ENCODE measurements at places on chromosomes 16 and 17.

- no peak for DNase-seq
These were observed 13.8 kb upstream of the DLX4 start for GRCh38 chr17:49955157-49955556.

GRCh38 chr16:55817236-55817912 lies 15.5 kb downstream of the CES1 start:
- no peak for DNase-seq

GRCh38 chr17:8421571-8421970 lies 14.1 kb upstream of the NDEL1 start:
- DNase-seq: no peak

- DNase-seq: no peak
These were observed 8.0 kb upstream of the GNA13 start for GRCh38 chr17:65064452-65065019.

- DNase-seq: no peak
These were observed 3.7 kb upstream of the DNASE1 start for GRCh38 chr16:3650631-3651265.

GRCh38 chr17:81279278-81280275 lies 15.5 kb downstream of the SLC38A10 start:
- DNase-seq: no peak

- no peak for DNase-seq
These were observed 20.1 kb downstream of the HBQ1 start for GRCh38 chr16:200388-200787.

GRCh38 chr16:88869673-88869980 lies 3.2 kb upstream of the PABPN1L start:
- no peak for DNase-seq

DNA sequence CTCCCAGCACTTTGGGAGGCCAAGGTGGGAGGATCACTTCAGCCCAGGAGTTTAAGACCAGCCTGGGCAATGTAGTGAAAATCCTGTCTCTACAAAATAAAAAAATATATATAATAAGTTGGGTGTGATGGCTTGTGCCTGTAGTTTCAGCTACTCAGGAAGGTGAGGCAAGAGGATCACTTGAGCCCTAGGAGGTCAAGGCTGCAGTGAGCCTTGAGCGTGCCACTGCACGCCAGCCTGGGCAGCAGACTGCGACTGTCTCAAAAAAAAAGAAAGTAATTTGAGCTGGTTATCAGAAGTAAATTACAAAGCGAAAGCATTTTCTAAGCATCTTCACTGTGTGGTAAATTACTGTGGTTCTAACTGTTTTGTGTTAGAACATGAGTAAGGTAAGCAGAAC lies 66.2 kb downstream of the NQO1 start:
- DNase-seq: no peak

GRCh38 chr17:80732268-80732667 lies 187.6 kb downstream of the RPTOR start:
- no peak for DNase-seq

GRCh38 chr16:2244301-2244700 lies 7.1 kb downstream of the ECI1 start:
- no peak for DNase-seq

DNA sequence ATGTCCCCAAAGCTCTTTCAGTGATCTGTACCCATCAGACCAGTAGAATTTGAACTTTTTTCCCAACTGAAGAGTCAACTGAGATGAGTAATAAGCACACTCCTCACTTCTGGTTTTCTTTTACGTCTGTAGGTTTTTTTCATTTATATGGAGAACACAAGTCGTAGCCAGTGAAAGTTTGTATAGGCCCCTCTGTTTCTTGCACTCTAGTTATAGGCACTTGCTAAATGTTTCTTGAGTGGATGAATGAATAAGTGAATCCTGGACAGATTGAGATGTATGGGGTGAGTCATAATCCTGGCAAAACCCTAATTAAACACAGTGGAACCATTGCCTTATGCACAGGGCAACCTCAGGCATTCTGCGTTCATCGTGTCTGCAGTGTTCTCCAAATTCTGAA lies 193.7 kb upstream of the TBX2 start:
- DNase-seq: no peak

GRCh38 chr17:43014649-43015542 lies 7.3 kb downstream of the VAT1 start:
- DNase-seq: no peak

DNA sequence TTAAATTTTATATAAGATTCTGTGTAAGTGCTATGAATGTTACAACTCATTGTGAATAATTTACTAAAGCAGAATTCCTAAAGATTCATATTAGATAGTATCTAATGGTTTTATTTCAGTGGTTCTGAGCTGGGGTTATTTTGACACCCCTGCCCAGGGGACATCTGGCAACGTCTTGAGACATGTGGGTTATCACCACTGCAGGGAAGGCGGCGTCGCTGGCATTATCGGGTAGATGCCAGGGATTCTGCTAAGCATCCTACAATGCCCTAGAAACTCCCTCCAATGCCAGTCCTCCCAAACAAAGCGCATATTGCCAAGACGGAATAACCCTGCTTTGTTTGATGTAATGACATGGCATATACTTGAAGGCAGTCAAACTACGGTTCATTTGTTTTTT lies 372.3 kb upstream of the ZFHX3 start:
- no peak for DNase-seq

GRCh38 chr17:20200016-20200795 lies 191.0 kb downstream of the SPECC1 start:
- no peak for DNase-seq

DNA sequence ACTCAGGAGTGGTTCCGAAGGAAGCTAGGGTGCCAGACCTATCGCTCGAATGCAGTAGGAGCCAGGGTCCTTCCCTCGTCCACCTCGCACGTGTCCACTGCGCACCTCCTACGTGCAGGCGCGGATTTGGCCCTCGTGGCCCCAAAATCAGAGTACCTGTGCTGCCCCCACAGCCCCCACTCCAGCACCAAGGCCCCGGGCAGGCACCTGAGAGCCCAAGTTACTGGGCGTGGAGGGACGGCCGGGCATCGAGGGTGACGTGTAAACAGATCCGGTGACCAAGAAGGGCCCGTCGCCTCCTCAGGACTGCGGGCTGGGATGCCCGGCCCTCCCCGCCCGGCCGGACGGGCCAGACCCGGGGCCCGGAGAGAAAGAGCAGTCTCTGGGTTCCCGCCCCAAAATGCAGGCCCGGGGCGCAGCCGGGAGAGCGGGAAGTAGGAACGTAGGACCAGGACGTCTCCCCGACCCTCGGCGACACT lies 492 bp downstream of the SLC25A39 start:
- DNase-seq: no peak

GRCh38 chr17:72163474-72163873 lies 42.7 kb downstream of the SOX9 start:
- DNase-seq: no peak

- DNase-seq: no peak
These were observed 57.0 kb downstream of the BAIAP2 start for GRCh38 chr17:81091774-81092517.

GRCh38 chr16:26952411-26952810 lies 114.3 kb upstream of the C16orf82 start:
- no peak for DNase-seq

GRCh38 chr16:75011634-75012307 lies 12.9 kb downstream of the ZNRF1 start:
- DNase-seq: peak; percentile 69

DNA sequence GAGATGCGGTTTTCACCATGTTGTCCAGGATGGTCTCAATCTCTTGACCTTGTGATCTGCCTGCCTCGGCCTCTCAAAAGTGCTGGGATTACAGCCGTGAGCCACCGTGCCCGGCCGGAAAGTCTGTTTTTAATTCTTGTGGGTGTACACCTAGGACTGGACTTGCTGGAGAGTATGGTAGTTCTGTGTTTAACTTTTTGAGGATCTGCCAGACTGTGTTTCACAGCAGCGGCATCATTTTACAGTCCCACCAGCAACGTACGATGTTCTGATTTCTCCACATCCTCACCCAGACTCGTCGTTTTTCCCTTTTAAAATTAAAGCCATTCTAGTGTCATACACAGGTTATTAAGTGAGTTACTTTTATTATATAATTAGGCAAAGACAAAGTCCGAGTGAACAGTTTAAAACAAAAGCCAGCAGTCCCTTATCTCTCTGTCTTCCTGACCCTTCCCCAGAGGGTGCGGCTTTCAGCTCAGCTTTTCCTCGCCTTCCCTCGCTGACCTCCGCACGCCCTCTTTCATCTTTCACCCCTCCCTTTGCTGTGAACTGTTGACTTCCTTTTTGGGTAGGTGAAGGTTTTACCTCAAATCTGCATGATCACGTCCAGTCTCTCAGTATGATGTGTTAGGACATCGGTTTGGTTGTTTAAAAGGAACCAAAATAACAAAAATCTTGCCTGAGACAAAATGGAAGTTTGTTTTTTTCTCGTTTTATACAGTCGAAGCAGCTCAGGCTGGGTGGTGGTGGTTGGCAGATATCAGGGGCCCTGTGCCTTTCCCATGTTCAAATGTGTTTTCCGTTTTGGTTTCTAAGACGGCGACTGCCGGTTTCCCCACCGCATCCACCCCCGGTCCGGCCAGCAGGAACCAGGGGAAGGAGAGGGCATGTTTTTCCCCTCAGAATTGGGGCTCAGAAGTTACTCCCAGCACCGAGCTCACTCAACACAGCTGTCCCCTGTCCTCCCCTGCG lies 18.0 kb downstream of the FAM234A start:
- no peak for DNase-seq

- DNase-seq: no peak
These were observed 414.8 kb downstream of the MAF start for GRCh38 chr16:79185711-79186110.

DNA sequence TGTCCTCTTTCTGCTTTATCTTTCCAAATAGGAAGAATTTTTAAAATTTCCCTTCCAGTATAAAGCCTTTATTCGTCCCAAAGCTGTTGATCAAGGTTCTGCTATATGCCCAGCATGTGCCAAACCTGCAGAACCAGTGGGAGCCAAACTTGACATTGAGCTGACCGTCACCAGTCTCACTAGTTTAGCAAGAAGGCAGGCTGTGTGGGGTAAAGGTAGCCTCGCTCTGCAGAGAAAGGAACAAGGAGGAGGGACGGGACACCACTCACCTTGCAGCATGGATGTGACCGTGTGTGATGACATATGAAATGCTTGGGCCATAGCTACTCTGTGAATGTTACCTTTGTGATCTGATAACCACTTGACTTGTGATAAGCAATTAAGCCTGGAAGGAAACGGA lies 392.2 kb downstream of the CPPED1 start:
- DNase-seq: no peak

GRCh38 chr17:82330322-82331239 lies 3.0 kb downstream of the SECTM1 start:
- DNase-seq: no peak

Measured in stimulated activated CD4-positive, alpha-beta T cell treated with anti-CD3 and anti-CD28 coated beads, Interleukin-1b, Interleukin-23, amount 100 ng/mL, for 48 hours (primary cell).